Heart left ventricle (tissue), 16 donors: ENCODE measurements at places on chromosomes 16 and 17. TPM values are rescaled to one million over a fixed set of nuclear protein-coding genes. Genes with fewer than 3 reads are reported as not detected.

GRCh38 chr16:54511222-54511731 lies 224.7 kb upstream of the IRX3 start:
- no peak for DNase-seq

- DNase-seq = no peak
Observed at GRCh38 chr16:12614662-12615278, 188.9 kb downstream of the CPPED1 start.

DNA sequence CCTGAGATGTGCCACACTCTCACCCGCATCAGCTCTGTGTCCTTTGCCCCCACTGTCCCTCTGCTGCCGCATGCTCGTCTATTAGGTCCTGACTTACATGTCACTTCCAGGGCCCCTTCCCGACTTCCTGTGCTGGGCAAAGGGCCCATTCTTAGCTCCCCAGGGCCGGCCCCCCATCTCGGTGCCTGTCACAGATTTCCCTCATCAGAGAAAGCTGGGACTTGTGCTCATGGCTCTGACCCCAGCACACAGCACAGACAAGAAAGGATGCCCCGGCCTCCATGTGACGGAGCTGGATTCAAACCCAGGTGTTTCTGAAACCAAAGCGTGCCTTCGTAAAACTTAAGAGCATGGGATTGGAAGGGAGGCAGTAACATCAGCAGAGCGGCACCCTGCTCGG lies 5.9 kb upstream of the MAPK7 start:
- DNase-seq = no peak

- no peak for DNase-seq
Observed at GRCh38 chr17:27529230-27529796, 73.1 kb downstream of the KSR1 start.

DNA sequence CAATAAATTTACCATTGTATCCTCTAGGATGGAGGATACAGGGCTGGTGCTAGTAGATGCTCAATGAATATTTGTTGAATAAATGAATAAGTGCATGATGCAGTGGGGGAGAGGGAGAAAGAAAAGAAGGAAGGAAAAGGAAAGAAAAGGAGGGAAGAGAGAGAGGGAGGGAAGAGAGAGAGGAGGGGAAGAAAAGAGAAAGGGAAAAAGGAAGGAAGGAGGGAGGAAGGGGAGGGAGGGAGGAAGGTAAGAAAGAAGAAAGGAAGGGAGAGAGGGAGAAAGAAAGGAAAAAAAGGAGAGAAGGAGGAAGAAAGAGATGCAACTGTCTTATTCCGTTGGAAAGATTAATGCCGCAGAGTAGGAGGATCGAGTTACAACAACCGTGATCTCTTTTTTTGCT lies 30.4 kb downstream of the HSBP1 start:
- DNase-seq = no peak

GRCh38 chr17:80277751-80278671 lies 17.4 kb downstream of the RNF213 start:
- no peak for DNase-seq

DNA sequence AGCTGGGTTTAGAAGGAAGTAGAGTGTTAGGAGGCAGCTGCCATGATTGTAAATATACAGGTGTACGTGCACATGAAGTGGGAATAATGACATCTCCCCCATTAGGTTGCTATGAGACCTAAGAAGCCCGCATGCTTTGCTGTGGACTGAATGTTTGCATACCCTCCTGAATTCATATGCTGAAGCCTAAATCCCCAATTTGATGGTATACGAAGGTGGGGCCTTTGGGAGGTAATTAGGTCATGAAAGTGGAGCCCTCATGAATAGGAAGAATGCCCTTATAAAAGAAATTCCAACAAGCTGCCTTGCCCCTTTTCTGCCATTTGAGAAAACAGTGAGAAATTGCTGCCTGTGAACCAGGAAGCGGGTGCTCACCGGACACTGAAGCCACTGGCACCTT lies 44.0 kb downstream of the CCDC182 start:
- DNase-seq = no peak

GRCh38 chr17:55817397-55817709 lies 66.5 kb downstream of the PCTP start:
- no peak for DNase-seq

DNA sequence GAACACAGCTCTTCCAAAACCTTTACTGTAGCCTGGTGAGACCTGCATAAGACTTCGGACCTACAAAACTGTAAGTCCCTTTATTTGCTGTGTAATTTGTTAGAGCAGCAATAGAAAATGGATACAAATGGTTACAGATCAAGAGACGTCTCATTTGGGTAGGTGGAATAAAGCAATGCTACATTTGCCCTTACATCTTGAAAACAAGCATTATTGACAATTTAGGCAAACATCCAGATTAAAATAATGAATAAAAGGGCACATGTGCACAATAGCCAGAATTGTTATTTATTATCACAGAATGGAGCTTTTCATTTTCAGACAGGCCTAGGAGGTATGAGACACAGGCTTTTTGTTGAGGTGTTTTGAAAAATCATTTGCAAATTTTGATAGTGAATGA lies 222.2 kb upstream of the CPHXL start:
- no peak for DNase-seq

GRCh38 chr16:16881814-16882213 lies 502.9 kb downstream of the NPIPA7 start:
- DNase-seq = no peak

GRCh38 chr16:11783319-11784037 lies 13.6 kb downstream of the ZC3H7A start:
- no peak for DNase-seq

DNA sequence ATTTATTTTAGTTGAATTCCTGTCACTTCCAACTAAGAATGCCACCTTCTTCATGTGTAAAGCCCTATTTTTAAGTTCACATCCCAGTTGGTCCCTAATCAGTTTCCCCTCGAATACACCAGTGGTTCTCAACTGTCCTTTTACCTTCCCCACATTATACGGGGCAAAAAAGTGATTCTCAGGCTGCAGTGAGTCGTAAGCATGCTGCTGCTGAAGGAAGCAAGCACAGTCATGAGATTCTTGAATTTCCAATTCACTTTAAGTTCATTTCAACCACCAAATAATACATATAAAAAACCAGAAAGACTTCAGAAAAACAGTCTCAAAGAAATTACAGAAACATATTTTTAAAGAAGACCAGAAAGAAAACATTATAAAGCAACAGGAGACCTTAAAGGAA lies 47.9 kb downstream of the UBE2G1 start:
- no peak for DNase-seq

- DNase-seq = no peak
Observed at GRCh38 chr17:37164057-37164456, 211.7 kb upstream of the C17orf78 start.

GRCh38 chr16:84712138-84712671 lies 12.4 kb downstream of the USP10 start:
- DNase-seq = no peak

- no peak for DNase-seq
Observed at GRCh38 chr16:78956859-78957258, 643.7 kb downstream of the MAF start.

DNA sequence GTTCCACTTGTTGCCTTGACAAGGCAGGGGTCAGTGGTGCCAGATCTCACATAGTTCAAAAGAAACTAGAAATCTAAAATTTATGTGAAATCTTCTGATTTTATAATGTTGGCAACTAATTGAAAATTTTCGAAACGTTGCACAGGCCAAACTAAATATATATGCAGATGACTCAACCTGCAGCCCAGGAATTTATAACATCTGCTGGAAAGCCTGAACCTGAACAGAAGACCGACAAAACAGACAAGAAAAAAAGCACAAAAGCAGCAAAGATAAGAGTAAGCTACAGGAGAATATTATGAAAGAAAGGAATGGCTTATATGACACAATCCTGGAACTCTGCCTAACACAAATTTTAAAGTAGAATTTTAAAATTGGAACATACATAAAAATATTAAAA lies 207.6 kb downstream of the CEP112 start:
- DNase-seq = no peak

GRCh38 chr16:27432558-27432957 lies 30.6 kb downstream of the IL21R start:
- no peak for DNase-seq

DNA sequence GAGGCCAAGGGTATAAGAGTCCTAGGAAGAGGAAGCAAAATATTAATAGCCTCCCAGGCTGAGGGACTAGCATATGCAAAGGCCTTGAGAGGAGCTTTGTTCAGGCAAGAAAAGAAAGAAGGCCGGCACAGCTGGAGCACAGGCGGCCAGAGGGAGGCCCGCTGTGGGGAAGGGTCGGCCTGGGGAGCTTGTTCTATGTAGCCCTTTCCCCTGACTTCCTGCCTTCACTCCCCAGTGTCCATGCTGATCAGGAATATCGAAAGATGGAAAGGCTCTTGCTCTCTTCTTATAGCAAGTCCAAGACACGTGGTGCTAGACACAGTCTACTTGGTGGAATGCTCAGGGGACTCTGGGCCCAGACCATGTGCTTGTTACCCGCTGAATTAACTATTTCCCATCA lies 27.4 kb upstream of the HAS3 start:
- no peak for DNase-seq

DNA sequence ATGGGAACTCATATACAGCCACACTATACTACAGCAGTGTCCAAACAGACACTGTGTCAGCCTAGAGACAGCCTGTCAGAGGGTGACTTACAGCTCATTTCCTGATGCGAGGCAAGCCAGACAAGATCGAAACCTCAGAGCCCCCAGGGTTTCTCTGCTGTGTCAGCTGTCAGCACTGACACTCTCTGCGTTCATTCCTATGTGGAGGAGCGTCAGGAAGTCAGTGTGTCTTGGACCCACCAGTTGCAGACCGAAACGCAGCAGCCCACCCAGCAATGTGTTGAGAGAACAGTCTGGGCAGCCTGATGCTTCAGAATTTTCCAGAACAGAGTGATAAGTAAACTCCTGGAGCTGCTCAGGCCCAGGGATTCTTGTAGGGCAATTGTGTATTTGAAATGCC lies 20.6 kb upstream of the MAPT start:
- DNase-seq = no peak

DNA sequence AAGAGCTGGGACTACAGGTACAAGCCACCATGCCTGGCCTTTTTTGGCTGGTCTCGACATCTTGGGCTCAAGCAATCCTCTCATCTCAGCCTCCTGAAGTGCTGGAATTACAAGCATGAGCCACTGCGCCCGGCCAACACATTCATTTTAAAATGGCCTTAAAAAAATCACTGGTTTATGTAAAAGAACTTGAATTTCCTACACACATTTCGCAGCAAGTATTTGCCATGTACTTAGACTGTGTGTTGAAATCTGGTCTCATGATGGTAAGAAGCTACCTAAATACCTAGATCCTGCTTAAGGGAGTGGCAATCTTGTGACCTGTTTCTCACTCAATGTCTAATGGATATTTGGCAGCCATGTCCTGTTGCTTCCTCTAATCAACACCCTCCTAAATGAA lies 8.5 kb upstream of the CYTH1 start:
- DNase-seq = no peak

DNA sequence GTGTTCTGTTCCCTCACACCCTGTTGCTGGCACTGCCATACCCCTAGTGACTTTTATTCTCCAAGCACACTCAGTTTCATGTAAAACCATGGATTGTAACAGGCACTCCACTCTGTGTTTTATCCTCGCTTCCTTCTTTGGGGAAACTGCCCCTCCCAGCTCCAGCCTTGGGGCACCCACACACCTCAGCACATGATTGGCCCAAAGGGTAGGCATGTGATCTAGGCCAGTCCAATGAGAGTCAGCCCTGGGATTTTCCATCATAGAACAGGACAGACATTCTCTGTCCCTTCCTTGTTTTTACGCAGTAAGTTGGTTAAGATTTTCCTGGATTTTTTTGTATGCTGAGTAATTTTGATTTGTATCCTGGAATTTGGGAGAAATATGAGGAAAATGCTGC lies 115.4 kb downstream of the C16orf95 start:
- DNase-seq = no peak

DNA sequence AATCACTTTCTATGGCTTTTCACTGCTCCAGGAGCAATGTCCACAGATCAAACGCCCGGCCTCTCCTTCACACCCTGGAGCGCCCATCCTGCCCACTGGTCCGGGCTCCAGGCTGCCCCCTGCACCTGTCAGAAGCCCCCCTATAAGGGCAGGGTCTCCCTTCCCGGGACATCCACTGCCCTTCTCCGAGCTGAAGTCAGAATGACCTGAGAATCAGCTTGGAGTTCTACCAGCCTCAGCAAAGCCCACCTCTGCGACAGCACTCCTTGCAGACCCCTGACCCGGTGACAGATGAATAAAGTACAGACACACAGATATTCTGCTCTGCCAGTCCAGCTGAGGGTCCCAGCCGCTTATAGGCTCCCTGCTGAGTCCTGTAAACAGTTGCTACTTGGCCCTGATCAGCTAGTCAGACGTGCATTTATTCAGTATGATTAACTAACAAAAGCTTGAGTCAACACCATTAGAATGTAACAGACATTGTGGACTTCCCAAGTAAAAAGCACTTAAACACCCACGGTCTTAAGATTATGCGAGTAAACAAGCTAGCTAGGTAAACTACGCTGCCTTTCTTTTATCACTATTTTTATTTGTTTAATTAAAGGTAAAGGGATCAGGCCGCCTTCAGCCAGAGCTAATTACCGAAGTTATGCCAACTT lies 4.8 kb downstream of the SLC7A5 start:
- DNase-seq = no peak

DNA sequence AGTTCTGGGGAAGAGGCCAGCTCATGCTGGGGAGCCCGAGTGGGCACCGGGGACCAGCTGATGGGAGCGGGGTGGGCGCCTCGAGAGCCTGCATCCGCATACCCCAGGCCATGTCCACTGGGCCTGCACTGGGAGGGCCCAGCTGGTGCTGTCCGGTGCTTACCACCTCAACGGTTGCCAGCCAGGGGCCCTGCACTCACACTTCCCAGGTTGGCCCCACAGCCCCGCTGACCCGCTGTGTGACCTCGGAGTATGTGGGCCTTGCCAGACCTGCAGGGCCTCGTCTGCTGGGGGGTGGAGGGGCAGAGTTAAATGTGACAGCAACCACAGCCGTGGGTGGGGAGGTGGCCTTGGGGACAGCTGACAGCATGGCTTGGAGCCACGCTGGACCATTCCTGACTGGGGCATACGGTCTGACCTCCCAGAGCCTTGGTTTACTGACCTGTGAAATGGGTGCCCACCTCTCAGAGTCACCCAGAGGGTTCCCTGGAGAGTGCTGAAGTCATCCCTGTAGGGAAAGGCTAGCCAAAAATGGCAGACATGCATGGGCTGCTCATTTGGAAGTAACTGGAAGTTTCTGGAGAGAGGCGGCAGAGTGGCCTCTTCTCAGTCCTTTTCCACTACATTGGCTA lies 5.4 kb upstream of the GAA start:
- no peak for DNase-seq

- DNase-seq = no peak
Observed at GRCh38 chr17:52841971-52842370, 683.5 kb upstream of the CA10 start.

The TNP2 gene
- not detected for total RNA-seq

The NPIPB13 gene
- 12.3 TPM for total RNA-seq

The SPNS2 gene
- 6.4 TPM for total RNA-seq

The TLCD3B gene
- not detected for total RNA-seq

The MYOCD gene
- total RNA-seq = 48.4 TPM

The NPIPB8 gene
- not detected for total RNA-seq

The SLC12A3 gene
- total RNA-seq = not detected

The KRT14 gene
- not detected for total RNA-seq

The ORC6 gene
- 1.3 TPM for total RNA-seq
